NCI-H2081 (cell line): ENCODE measurements at places on chromosomes 1 and 21.
A peak's percentile ranks its signal among the peaks of the same experiment; 100 is the strongest.

DNA sequence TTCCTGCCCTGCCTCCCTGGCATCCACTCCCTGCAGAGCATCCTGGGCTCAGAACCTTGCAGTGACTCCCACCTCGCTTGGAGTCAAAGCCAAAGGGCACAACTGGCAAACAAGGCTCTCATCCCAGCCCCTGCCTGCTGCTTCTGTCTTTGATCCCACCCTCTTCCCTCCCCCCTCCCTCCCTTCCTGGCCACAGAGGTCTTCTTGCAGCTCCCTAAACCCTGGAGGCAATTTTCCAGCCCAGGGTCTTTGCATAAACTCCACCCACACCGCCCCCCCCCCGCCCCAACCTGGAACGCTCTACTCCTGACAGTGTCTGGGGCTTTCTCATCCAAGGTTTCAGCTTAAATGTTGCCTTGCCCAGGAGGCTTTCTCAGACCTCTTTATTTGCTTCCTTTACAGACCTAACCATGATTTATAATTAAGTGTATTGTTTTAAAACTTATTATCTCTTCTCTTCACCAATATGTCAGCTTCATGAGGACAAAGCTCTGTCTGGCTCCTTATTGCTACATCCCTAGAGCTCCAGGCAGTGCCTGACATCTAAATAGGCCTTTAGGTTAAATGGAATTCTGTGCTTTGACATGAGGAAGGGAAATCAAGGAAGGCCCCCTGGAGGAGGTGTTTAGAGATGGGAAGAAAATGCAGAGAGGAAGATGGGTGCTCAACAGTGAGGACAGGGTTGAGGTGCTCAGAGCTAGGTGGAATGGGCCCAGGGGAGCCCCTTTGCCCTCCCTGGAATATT lies 37.7 kb upstream of the PADI1 start:
- no peak for DNase-seq

DNA sequence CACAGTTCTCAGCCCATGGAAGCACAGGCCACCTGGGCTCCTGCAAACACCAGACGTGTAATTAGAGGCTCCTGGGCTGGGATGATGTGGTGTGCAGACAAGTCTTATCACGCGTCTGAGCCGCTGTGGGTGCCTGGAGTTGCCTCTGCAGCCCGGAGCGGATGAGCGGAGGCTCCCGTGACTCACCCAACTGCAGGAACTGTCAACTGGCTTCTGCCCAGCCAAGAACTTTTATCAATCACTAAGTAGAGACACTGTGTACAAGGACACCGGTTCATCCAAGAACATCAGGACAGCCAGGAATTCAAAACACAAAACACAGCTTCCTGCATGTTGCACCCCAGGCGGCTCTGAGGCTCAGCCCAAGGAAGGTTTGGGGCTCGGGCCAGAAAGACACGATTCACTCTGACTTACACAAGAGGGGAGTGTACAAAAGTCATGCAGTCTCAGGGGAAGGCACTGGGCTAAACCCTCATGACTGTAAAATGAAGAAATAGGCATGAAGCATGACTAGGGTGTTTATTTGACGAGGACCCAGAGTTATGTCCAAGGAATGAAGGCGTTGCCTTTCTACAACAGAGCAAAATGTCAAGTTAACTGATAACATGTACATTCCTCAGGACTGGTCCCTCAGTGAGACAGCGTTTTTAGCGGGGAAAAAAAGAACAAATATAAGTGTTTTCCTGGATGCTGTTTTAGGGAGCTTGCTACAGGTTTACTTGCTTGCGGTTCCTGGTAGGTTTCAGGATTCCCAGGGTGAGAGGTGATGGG lies 21.1 kb downstream of the ERRFI1 start:
- peak; percentile 66 for DNase-seq

- DNase-seq: no peak
Observed at GRCh38 chr1:31573261-31573660, 3.1 kb upstream of the TINAGL1 start.

DNA sequence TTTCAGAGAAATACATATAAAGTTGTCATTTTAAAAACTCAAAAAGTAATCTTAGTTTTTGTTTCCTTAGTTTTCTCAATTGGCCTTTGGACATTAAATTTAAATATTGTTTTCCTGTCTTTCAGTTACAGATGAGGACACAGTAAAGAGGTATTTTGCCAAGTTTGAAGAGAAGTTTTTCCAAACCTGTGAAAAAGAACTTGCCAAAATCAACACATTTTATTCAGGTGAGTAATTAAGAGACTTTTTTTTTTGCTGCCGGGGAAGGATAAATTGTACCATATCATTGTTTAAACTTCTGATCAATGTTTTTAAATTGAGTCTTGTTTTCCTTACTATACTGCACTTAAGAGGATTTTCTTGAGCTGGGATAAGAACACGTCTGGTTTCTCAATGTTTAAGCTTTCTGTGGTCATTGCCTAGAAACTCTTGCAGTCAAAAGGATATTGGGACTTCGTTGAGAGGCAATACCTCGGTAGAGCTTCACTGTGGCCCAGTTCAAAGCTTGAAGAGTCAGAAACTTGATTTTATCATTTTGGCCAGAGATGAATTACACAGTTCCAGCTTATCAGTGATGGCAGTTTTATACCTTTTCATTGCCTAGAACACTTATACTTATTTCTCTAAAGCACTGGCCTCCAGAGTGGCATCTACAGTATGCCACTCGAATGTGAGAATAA lies 124.9 kb upstream of the KIAA1614 start:
- no peak for DNase-seq

DNA sequence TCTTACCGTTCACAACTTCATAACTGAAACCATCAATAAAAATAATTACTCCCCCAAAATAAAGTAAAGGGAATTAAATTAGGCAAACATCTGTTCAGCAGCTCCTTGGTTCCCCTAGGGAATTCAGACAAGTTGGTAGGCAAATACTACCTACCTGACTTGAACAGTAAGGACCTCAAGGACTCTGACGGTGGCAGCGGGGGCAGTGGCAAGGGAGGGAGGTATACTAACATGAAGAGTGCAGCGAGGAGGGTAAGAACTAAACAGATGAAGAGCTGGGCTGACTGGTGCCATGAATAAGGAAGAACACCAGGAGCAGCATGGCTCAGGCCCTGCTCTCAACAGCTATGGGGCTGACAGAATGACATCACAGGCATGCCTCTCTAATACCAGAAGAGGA lies 33.1 kb downstream of the MTOR start:
- DNase-seq: no peak

DNA sequence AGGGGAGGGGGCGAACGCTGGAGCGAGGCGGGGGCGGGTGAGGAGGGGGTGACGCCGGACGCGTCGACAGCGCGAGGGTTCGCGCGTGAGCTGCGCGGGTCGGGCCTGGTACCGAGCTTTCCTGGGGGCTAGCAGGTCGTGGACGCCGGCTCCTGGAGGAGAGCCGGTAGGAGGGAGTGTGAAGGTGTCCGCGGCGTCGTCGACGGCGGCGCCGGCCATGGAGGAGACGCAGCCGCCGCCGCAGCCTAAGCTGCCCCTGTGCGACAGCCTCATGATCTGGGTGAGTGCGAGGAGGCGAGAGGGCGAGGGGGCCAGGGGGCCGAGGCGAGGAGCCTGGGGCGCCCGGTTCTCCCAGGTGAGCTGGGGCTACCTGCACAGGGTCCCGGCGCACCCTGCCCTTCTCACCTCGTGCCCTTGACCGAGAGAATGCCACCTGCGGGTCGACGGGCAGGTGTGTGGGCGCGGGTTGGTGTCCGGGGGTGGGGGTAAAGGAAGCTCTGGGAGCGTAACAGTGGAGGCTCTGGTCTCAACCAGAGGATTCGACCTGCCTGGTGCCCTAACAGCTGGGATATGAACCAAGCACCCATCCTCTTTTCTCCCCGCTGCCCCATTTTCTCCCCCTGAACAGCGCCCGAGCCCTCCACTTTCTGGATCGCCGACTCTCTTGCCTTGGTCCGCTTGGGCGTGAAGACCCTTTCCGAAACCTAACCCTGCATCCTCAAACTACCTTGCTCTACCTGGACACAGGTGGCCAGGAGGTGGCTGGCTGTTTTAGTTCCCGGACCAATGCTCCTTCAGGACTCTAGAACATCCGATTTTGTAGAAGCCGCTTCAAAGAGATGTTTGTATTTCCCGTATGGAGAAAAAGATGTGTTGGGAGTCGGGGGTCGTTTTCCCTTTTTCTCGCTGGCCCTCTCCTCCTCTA lies at the start of gene HOOK1:
Gene HOOK1 (plus strand): TSS at position 49 of the 925 bp plus-strand sequence. CDS start 169 bp downstream, at position 218.
- DNase-seq: peak; percentile 30

DNA sequence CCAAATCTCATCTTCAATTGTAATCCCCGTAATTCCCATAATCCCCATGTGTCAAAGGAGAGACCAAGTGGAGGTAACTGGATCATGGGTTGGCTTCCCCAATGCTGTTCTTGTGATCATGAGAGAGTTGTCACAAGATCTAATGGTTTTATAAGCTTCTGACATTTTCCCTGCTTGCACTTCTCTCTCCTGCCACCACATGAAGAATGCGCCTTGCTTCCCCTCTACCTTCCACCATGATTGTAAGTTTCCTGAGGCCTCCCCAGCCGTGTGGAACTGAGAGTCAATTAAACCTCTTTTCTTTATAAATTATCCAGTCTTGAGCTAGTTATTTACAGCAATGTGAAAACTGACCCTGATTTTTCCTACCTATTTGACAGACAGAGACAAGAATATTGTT lies 162.5 kb upstream of the SYT6 start:
- DNase-seq: no peak

DNA sequence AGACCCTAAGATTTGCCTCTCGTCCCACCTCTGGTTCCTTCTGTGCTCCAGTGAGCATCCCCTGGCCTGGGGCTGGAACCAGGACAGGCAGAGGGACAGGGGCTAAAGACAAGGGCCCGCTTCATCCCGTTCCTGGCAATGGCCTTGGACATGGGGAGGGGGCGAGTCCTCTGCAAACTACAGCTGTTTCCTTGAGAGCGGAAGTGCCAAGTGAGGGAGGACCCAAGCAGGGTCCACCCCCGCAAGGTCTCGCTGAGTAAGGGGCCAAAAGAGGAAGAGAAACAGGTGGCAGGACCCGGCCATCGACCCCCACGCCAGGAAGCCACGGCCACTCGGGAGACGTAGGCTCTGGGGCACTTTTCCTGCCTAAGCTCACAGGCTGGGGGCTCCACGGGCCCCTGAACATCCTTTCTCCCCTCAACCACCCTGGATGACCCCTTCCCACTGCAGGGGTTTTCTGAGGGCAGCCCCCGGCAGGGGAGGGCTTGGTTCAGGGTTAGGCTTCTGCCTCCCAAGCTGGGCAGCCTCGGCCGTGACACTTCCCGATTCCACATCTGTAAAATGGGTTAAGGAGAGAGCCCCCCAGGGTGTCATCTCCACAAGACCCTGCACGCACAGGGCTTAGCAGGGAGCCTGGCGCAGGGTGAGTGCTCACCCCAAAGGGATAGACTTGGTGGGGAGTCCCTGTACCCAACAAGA lies 17.9 kb upstream of the PLEKHG5 start:
- DNase-seq: no peak

DNA sequence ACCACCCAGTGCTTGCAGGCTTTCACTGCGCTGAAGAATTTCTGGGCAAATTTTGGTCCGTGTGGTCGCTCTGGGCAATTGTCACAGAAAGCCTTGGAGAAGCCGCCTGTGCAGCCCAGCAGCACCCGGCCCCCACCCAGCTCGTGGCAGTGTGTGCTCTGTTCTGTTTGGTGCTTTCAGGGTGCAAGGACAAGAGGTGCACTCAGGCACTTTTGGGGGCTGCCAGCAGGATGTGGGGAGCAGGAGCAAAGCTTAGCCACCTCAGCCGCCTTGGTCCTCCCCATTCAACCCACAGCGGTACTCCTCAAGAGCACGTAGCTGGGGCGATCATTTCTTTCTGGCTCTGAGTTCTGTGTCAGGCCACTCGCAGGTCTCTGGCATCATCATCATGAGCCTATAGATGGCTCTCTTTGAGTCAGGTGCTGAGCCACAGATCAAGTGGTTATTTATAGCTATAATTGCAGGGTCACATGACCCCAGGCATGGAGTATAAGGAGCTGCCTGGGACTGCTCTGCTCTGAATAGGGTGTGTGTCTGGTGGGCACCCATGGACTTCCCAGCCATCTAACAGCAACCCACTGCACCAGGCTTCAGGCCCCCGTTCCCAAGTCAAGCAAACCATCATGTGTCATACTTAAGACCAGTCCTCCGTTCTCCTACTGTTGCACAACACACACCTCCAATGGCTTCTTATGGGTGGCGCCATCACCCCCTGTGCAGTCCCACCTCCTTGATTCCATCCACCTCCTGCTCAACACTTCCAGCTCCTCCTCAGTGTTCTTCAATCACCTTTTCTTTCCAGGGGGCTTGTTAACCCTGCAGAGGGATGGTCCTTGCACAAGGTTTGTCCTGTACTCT lies 18.1 kb upstream of the TENT5C start:
- DNase-seq: no peak

DNA sequence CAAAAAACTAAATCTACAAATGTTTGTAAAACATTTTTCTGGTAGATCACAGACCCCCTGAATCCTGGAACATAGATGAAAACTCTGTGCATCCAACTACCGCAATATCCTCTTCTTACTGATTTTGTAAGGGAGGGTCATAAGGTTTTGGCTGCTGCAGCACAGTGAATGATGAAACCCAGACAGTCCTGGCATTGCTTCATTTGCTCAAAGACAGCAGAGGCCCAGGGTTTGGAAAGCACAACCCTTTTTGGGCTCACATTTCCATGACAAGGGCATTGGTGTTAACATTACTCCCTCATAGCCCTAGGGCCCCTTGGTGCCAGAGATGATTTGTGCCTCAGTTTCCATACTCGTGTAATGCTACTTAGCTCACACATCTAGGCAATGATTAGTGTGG lies 51.2 kb downstream of the PLXNA2 start:
- DNase-seq: no peak
